GM04504 (cell line): ENCODE measurements at places on chromosomes 3 and 15.

- DNase-seq: no peak
Observed at GRCh38 chr15:87707566-87708130, 548.9 kb downstream of the NTRK3 start.

DNA sequence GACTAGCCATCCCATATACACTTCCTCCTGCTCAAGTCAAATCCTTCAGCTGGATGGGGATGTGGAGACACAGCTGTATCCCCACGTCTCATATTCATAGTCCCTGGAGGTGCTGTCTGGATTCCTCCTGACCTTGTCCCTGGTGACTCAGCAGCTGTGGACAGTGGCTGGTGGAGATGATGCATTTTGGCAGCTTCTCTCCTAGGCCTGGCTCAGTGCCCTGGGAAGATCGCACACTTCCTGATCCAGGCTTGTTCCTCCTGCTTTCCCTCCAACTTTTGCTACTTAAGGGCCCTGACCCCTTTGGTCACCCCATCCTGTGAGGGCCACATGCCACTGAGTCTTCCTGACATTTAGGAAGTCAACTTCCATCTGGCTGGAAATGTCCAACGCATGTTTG is 44.4 kb downstream of the ADAMTSL3 start:
- peak; percentile 2 for DNase-seq

- no peak for DNase-seq
Observed at GRCh38 chr3:11273891-11274291, 1.7 kb downstream of the ATG7 start.

DNA sequence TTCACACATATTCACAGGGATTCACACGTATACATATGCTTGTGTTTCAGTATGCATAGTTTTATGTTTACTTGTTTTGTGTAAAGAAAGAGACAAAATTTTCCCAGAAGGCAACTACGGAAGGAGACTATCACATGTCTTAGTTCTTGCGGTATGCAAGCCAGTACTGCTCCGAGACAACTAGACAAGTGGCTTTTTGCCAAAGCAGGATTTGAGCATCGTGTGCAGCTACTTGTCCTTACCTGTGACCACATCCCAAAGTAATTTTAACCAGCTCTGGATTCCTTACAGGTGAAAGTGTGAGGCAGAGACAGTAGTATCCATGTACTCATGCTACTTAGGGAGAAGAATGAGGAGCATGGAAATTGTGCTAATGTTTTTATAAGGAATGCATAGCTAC is 591.4 kb upstream of the NR2F2 start:
- DNase-seq: no peak

- DNase-seq: no peak
Observed at GRCh38 chr15:50558012-50558411, 11.5 kb upstream of the USP50 start.

- no peak for DNase-seq
Observed at GRCh38 chr3:112734171-112734570, 93.2 kb upstream of the CCDC80 start.

DNA sequence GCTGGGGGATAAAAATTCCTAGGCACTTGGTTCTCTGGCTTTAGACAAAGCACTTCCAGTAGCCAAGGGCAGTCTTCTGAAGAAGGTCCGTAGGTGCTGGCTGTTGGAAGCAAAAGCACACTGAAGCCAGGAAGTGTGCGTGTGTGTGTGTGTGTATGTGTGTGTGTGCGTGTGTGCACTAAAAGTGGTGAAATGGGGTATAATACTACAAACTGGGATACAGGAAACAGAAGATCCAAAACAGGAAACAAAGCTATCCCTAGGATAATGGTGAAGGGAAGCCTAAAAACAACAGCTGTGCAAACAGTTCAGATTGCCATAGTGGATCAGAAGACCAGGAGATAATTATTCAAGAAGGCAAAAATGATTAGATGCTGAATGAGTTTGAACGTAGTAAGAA is 103.4 kb downstream of the IL20RB start:
- no peak for DNase-seq

DNA sequence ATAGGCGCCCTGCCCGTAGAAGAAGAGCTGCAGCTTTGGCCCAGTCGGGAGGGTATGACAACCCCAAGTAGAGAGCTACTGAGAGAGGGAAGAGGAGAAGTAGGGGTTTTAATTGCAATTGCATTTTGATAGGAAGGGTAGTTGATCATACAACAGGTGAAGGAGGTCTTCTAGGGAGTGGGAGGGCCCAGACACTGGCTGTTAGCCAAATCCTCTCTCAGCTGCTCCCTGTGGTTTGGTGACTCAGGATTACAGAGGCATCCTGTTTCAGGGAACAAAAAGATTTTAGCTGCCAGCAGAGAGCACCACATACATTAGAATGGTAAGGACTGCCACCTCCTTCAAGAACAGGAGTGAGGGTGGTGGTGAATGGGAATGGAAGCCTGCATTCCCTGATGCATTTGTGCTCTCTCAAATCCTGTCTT is 408.9 kb upstream of the THBS1 start:
- DNase-seq: peak; percentile 91

DNA sequence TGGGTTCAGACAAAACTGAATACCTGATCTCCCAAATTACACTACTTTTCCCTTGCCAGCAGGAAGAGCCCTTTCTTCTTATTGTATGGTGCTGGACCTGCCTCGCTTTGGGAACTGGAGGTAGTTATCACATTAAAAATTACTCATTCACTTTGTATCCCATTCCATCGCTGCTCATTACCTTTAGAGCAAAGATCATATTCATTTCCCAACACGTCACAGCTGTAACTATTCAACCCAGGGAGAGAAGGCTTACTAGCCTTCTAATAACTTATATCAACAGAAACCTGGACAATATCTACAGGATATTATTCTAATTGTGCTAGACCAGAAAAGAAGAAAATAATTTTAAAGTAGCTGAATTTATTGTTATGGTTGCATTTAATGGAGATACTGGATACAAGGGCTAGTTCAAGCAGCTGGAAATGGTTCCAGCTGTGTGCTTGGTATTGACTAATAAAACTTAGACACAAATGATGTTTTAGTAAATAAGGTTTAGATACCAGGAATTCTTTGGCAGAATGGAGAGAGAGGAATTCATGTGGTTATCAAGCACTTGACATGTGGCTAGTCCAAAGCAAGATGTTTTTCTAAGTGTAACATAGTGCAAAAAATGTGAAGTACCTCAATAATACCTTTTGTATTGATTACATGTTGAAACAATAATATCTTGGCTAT is 656.3 kb downstream of the ROBO1 start:
- peak; percentile 19 for DNase-seq

DNA sequence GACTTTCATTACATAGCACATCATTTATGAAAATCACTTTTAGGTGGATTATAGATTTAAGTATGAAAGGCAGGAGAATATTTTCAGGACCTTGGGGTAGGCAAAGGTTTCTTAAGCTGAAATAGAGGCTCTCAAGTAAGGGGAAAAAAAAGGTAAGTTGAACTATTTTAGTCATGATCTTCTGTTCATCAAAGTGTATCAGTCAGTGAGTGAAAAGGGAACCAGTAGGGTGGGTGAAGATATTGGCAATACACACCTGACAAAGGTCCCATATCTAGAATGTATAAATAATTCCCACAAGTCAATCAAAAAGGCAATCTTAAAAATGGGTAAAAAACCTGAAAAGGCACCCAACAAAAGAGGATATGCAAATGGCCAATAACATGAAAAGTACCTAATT is 218.6 kb downstream of the KLF13 start:
- DNase-seq: no peak

DNA sequence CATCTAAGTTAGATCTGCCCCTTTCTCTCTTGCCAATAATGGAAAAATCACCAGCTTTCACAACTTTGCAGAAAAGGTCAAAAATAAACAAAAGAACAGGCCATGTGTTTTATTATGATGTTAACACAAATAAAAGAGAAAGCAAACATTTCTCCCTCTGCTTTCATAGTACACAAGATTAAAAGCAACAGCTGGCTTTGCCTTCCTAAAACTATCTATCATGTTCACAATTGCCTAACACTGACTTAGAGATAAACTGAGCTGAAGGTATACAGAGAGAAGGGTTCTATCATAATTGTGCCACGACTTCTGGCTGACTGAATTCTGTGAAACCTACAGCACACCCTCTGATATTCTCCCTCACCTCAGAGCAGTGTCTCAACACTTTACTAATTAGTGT is 29.4 kb downstream of the AADAC start:
- no peak for DNase-seq
